MG63 (cell line): ENCODE measurements at places on chromosomes 7 and 10. TPM values are rescaled to one million over a fixed set of nuclear protein-coding genes. Genes with fewer than 3 reads are reported as not detected.

The JAKMIP3 gene
- 0.07 and 0.99 TPM in 2 replicates for total RNA-seq

GRCh38 chr10:49225218-49225876 is 37.2 kb upstream of the TMEM273 start:
- no peak for DNase-seq

GRCh38 chr7:141073641-141074161 is at the start of gene TMEM178B:
Gene TMEM178B, plus strand, starts transcription at chr7:141074064.
- DNase-seq: no peak

DNA sequence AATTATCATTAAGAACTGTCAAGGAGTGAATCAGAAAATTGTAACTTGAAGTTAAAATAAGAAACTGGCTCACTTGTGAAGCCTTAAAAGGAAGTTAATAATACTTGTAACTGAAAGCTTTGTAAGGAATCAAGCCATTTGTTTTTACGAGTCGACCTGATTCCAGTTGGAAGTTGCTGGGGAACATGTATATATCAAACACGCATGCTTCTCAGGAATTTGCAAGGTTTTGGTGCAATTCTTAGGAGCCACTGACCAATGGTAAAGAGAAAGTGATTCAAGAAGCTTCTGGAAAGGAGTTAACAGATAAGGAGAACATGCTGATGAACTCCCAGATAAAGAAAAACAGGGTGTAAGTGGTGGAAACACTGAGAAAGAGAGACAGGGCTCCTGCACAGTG is 56.4 kb downstream of the ETV1 start:
- DNase-seq: no peak

- no peak for DNase-seq
These were observed 49.1 kb upstream of the OSBPL3 start for GRCh38 chr7:25029075-25029474.

DNA sequence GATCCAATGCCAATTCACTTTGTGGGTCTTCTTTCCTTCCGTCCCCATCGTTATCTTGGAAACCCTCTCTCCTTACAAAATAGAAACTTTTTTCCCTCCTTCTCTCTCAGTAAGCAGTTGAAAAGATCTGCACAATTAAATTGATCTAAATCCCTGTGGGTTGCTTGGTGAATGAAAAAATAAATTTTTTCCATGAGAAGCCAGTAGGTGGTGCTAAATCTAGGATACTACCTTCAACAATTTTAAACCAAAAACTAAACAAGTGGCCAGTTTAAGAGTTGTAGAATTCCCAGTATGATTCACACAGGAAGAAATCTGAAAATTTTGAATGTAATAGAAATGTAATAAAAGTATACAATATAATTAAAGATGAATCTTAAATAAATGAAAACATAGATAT is 990.3 kb upstream of the ZNF722 start:
- no peak for DNase-seq

GRCh38 chr10:33453081-33454025 is 118.9 kb upstream of the NRP1 start:
- peak; percentile 8 for DNase-seq

The AGR2 gene
- total RNA-seq: not detected in 2 replicates

DNA sequence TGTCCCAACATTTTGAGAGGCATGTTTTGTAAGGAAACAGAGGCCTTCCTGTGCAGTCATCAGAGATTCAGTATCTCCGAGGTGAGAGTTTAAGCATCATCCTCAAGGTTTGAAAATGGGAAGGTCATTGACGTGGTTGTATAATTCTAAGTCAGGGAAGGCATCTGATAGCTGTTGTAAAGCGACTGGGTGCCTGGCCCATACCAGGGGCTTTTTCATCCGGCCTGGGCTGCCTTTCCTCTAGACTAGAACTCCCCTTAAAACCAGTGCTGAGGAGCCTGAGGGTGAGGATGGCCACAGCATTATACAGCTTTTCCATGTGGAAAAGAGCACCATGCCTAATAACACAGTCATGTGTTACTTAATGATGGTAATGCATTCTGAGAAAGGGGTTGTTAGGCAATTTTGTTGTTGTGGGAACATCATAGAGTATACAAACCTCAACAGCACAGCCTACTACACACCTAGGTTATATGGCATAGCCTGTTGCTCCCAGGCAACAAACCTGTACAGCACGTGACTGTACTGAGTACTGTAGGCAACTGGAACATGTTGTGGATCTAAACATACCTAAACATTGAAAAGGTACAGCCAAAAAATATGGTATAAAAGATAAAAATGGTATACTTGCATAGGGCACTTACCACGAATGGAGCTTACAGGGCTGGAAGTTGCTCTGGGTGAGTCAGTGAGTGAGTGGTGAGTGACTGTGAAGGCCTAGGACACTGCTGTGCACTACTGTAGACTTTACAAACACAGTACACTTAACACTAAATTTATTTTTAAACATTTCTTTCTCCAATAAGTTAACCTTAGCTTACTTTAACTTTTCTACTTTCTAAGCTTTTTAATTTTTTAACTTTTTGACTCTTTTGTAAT is 13.5 kb upstream of the CACUL1 start:
- no peak for DNase-seq

- DNase-seq: no peak
These were observed 82.9 kb downstream of the CDK14 start for GRCh38 chr7:90678986-90679385.

DNA sequence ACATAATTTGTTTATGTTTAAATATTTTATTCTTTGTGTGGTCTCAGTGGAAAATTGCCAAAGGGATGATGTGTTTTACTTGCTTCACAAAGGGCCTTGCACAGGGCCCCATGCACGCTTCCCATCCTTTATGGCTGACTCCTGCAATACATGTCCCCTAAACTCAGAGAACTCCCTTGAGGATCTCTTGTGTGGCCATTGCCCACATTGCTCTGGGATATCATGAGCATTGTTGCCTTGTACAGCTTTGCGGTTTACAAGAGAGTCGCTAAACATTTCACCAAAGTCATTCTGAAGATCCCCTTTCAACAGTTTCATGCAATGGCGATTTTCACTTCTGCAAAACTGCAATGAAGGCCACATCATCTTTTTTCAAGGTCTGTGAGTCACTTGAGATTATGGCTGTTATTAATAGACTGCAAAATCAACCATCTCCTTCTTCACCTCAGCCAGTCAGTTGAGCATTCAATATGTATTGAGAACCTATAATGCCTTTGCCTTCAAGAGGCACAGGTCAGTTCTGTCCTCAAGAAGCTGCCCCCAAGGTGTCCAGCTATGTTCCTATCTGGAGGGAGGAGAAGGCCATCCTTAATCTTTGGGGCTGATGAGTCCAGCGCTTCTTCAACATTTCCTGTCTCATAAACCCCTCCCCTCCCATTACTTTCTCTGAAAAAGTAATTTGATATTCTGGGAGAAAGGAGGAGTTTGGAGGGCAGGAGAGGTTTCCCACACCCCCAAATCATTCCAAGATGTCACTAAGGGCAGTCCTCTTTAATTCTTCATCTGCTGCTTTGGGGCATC is 108.1 kb downstream of the CCDC71L start:
- no peak for DNase-seq

DNA sequence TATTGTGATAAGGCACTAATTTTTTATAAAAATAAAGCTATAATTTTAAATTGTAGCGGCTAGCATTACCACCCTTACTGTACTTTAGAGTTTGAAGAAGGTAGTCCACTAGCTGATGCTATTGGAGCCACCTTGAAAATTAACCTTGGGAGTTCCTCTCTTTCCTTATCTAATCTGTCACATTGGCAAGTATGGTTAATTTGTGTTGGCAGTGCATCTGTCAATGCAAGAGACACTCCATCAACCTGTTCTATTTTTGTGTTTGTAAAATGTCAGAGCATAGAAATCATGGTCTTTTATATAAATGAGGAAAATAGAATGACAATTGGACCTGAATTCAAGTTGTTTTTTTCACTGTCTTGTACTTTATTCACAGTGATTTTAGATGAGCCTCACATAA is 20.5 kb downstream of the GLCCI1 start:
- no peak for DNase-seq

DNA sequence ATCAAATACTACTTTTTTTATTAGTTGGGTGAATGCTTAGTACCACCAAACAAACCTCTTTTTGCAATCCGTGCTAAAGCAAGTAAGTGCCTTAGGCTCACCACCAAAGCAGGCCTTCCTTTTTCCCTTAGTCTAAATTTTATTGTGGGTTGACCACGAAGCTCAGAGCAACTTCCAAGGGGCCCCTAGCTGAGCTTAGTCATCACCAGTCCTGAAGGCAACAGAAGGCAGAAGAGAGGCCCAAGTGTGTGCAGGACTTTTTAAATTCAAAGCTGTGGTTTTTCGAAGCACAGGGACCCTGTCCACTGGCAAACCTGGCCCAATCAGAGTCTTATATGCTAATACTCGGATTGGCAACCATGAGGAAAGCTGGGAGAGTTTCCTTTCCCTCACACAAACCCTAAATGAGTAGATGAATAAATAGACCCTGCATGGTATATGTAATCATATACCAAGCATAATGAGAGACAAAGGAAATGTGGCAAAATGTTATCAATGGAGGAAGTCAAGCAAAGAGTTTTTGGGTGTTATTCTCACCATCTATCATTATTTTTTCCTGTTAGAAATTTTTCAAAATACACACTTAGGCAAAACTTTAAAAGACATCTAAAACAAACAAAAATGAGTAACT is 453.2 kb upstream of the GALNT17 start:
- DNase-seq: peak; percentile 38

DNA sequence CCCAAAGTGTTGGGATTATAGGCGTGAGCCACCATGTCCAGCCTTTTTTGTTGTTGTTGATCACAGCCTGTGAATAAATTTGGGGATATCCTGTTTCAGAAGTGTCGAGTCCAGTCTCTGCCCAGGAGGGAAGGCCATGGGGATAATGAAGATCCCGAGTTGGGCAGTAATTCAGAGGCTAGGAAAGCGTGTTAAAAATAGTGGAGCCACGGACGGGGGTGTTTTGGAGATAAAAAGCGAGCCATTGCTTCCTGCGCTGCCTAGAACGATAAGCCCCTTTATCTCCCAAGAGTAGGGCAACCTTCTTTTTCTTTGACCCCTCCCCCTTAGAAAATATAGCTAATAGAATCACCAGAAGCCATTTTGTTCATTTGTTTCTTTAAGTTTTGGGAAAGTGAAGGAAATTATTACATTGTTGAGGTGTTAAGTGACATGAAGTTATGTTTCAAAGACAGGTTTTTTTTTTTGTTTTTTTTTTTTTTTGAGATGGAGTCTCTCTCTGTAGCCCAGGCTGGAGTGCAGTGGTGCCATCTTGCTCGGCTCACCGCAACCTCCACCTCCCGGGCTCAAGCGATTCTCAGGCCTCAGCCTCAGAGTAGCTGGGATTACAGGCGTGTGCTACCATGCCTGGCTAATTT is 43.3 kb downstream of the IL15RA start:
- DNase-seq: no peak

The SCART1 gene
- total RNA-seq: 0.35 and 1.5 TPM in 2 replicates

DNA sequence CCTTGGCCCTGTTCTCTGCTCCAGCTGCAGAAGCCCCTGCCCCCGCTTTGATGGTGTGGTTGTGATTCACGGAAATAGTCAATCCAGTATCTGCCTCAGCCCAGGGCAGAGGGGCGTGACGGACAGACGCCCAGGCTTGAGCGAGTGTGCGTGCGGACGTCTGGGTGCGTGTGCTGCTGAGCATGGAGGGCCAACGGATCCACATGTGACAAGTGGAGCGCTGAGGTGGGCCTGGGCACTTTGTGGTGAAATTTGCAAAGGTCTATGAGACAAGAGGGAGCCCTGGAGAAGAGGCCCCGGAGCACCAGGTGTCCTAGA is 94.4 kb downstream of the WDR37 start:
- DNase-seq: no peak

The ZNF273 gene
- 1.2 TPM in 2 replicates for total RNA-seq
